ENCODE measurements at places on chromosomes 4 and X. TPM values are rescaled to one million over a fixed set of nuclear protein-coding genes. Genes with fewer than 3 reads are reported as not detected.

DNA sequence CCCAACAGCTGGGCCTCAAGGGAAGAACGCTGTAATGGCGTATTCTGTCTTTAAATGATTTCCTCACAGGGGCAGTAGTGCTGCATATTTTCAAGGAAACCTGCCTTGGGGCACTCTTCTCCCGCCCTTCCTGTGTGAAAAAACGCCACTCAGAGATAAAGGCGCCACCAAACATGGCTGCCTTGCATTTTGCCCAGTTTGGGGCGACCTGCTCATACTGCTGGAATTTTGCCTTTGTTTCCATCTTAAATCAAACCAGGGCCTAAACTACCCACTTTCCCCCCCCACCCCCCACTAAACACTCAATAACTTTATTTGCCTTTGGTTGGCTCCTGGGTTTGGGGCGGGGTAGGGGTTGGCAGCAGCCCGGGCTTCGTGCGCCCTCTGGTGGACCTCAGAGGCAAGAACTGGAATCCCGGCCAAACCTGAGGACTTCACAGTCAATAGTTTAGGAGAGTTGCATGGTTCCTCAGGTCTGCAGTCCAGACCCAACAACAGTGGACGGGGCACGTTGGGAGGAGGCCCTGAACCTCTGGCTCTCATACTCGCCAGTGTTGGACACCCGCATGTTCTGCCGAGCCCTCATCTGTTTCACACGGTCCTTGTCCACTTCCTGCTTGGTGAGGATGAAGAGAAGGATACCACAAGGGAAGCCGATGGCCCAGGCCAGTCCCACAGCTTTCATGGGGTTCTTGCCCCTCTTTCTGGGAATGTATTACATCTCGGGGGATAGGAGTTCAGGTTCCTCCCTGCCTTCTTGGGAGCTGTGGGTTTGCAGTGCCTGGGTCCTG is 220.1 kb upstream of the STK26 start:
- no peaks in the 10 kb centered on the region for H3K4me1 ChIP-seq
- peaks cover 16% of the 10 kb centered on the region for H3K27me3 ChIP-seq
- no peaks in the 10 kb centered on the region for H3K36me3 ChIP-seq
- peak overlapping the region; percentile 56 for H3K4me3 ChIP-seq
- DNase-seq = peak; percentile 71

Gene UGT2B7
- polyA plus RNA-seq = not detected

Gene CCSER1
- polyA plus RNA-seq = 0.02 TPM

Gene ARHGAP6
- 0.16 TPM for polyA plus RNA-seq

GRCh38 chrX:9019151-9019550 is 14.8 kb downstream of the FAM9B start:
- H3K36me3 ChIP-seq = no peaks in the 10 kb centered on the region
- no peak for DNase-seq

DNA sequence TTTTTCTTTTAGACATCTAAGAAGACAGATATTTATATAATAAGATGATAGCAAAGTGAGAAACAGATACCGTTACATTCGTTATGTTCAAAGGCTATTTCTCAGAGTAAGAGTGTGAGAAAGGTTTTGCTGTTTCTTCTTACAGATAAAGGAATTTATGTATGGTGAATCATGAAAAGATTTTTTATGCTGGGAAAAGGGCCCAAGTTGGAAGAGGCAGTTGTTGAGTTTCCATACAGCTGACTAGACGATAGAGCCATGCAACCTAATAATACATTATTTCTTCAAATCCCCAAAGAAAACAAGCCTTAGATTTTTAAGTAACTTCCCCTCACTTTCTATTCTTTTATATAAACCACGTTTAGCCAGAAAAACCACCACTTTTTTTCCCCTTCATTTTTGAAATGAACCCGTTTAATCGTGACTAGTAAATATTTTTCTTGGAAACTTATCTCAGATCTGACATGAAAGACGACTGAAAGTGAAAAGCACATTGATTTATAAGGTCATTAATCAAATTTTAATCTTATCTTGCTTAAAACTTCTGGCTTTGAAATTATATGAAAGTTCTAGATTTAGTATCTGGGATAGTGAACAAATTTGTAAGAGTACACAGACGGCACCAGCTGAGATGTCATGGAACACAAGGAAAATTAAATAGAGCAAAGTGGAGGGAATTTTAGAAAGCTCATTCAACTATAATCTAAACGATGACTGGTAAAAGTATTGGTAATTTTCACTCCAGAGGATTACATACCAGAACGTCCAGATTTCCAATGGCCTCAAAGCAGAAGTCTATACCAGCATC is 10.9 kb downstream of the ADH6 start:
- no peaks in the 10 kb centered on the region for H3K4me1 ChIP-seq
- H3K27me3 ChIP-seq = no peaks in the 10 kb centered on the region
- H3K4me3 ChIP-seq = no peak overlapping the region
- no peak for DNase-seq
- no peak overlapping the region for H3K27ac ChIP-seq

GRCh38 chrX:153812220-153812619 is 17.8 kb downstream of the SSR4 start:
- no peak for DNase-seq
- peaks cover 22% of the 10 kb centered on the region for H3K27me3 ChIP-seq
- no peak overlapping the region for H3K4me3 ChIP-seq
- H3K4me1 ChIP-seq = peaks cover 8% of the 10 kb centered on the region

Gene PNMA6F
- not detected for polyA plus RNA-seq

Gene DUX4
- not detected for polyA plus RNA-seq

DNA sequence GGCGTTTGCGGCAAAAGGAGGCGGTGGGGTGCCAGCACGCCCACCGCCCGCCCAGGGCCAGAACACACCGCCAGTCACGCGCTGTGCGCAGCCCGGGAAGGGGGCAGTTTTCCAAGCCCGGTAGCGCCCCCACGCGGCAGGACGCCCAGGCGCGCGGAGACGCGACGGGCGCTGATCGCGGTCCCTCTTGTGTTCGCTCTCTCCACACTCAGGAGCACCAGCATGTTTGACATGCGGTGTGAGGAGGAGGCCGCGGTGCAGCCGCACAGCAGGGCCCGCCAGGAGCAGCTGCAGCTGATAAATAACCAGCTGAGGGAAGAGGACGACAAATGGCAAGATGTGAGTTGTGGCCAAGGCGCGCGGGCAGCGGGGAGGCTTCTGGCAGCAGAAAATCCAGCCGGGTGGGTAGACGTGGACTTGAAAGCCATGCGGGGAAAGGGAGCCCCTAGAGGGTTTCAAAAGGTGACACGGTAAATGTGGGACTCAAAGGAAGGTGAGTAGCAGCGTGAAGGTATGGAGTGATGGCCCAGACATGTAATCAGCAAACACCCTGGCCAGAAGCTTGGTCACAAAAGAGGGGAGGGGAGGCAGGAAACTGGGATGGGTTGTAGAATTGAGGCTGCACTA is 104.1 kb downstream of the PHOX2B start:
- peak; percentile 75 for DNase-seq
- no peaks in the 10 kb centered on the region for H3K36me3 ChIP-seq
- no peak overlapping the region for H3K4me3 ChIP-seq
- no peaks in the 10 kb centered on the region for H3K27me3 ChIP-seq
- H3K27ac ChIP-seq = no peak overlapping the region

DNA sequence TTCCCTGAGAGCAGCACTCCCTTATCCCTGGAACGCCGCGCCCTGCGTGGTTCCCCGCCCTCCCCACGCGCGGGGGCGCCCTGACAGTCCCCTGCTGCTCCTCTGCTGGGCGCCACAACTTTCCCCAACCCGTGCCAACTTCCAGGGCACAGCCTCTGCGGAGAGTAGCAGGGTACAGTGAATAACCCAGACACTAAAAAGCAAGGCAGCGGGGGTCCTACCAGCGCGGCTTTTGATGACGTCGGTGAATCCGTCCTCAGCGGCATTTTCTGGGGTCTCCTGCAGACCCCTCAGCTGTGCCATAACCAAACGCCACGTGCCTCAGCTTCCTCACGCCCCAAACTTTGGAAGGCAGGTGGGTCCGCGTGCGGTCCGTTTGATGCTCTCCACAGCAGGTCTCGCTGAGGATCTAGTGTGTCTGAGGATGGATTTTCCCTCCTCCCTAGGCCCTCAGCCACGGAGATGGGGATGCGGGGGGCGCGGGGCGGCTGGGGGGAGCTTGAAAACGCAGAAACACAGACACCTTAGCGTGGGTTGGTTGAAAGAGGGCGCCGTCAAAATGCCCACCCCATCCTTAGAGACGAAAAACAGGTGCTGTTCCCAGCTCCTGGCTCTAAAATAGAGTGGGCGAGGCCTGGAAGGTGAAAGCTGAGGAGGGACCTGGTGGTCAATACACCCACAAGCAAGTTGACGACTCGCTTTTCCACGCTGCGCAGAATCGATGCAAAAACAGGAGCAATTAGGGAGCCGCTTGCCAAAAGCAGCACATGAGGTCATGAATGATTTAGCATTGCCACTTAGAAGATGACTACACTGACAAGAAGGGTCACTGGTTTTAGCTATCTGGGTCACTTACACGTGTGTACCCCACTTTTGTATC is 405.6 kb downstream of the FAM47A start:
- H3K4me3 ChIP-seq = 0 out of 2 replicates have a peak overlapping the region, but pooled peaks have one; percentile 27
- H3K36me3 ChIP-seq = no peaks in the 10 kb centered on the region
- no peak for DNase-seq

DNA sequence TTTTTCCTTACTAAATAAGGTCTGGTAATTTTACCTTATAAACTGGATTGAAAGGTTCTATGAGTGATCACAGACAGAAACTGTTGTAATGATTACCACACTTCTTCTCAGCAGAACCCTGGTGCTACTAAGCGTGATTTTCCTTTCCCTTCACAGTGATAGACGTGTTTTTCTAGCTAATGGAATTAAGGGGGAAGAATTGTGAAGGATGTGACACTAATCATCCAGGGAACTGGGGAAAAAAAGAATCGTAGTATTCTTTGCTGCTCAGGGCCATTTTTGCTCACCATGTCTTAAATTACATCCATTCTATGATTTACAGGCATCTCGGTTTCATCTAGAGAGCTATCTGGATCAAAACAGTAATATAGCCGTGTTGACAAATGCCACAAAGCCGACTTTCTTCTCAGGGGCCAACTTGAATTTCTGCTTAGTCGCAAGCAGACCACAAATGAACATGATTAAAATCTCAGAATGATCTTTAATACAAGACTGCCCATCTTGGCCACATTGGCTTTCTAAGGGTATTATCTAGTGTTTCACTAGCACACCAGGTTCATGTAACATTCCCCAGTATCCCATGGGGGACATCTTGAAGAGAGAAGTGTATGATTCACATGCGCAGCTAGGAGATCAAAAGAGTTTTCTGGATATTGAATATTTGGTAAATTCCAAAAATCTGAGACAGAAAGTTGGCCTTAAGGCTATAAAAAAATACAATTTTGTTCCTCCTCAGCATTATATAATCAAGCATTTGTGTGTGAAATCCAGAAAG is 154.0 kb downstream of the UGT8 start:
- H3K36me3 ChIP-seq = no peaks in the 10 kb centered on the region
- no peaks in the 10 kb centered on the region for H3K27me3 ChIP-seq
- no peak for DNase-seq
- no peak overlapping the region for H3K4me3 ChIP-seq
- H3K27ac ChIP-seq = no peak overlapping the region
